ENCODE measurements at places on chromosomes 12 and 14.

- no peak for DNase-seq
Measured at GRCh38 chr12:52054231-52054832, 3.1 kb downstream of the NR4A1 start.

DNA sequence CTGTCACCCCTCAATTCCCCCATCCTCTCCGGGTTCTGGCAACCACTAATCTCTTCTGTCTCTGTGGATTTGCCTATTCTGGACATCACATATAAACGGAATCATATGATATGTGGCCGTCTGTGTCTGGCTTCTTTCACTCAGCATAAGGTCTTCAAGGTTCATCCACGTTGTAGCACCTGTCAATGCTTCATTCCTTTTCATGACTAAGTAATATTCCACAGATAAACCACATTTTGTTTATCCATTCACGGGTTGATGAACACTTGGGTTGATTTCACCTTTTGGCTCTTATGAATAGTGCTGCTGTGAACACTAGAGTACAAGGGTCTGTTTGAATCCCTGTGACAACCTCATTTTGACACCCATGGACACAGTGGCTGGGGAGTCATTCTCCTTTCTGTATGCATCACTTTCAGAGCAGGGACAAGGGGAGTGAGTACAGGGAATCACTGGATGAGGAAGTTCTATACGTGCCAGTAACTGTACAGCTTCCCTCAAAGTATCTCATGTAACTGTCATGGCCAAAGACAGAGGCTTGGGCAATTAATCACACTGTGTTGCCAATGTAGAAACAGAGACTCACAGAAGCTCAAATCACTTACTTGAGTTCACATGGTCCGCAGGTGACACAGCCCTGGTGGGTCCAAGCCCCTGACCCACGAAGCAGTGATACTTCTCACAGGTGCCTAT, 10.9 kb upstream of the TESC start:
- no peak for DNase-seq

GRCh38 chr14:21233457-21234076, 35.7 kb downstream of the HNRNPC start:
- DNase-seq: no peak

GRCh38 chr14:77240336-77240915, 30.6 kb downstream of the NGB start:
- no peak for DNase-seq

DNA sequence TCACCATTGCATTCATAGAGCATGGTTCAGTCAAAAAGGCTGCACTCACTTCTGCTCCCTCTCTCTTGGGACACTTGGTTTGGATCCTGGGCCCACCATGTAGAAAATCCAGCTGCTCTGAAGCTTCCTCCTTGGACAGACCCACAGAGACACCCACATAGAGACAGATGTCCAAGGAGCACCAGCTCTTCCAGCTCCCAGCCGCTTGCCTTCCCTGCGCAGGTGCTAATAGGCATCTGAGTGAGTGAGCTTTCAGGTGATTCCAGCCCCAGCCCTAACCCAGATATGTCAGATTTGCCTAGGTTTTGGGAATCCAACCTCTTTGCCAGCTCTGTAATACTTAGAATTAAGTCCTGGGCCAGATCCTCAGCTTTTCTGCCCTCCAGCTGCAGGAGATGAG, 38.6 kb downstream of the DLK1 start:
- no peak for DNase-seq

- DNase-seq: no peak
Measured at GRCh38 chr14:99322731-99323599, 51.0 kb upstream of the BCL11B start.

DNA sequence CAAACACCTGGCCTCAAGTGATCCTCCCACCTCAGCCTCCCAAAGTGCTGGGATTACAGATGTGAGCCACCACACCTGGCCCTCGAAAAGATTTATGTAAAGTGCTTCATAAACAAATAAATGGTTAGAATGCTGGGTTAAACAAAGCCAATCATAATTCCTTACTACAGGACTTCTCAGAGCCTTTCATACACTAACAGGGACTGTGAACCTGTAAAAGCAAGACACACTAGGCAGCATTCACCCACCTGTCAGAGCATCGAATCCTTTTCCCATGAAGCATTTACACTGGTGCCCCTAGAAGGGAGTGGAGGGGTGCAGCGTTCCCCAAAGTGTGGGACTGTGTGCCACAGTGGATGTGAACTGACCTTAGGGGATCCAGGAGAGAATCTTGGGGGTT, 29.5 kb downstream of the TRPV4 start:
- no peak for DNase-seq

GRCh38 chr14:93967637-93968250, 8.6 kb downstream of the ASB2 start:
- no peak for DNase-seq

DNA sequence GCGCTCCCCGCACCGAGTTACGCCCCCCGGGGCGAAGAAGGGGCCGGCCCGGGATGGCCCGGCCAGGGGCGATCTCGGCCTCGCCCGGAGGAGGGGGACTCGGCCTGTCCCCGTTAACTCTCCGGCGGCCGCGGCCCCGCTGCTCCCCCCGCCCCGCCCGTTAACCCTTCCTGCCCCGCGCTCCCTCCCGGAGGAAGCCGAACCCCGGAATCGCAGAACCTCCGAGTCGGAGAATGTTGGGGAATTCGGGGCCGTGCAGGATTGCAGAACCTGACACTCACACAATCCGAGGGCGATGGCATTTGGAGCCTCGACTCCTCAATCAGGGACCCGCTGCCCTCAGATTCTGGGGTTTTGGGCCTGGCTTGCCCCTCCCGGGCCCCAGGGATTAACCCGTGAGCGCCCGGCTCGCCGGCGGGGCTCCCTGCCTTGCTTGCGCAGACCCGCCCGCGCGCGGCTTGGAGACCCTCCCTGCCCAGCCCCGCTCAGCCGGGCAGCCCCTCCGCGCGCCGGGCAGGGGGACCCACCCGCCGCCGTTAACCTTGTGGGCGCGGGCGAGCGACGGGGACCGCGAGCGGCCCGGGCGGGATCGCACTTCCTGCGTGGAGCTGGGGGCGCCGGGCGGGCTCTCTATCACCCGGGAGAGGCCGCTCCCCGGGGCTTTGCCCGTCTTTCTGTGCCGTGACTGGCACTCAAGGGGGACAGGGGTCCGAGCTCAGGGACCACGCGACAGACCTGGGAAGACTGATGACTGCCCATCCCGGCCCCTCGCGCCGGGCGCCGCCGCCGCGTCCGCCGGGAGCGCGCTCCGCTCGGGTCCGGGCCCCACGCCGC, 18.8 kb downstream of the BEGAIN start:
- DNase-seq: no peak

DNA sequence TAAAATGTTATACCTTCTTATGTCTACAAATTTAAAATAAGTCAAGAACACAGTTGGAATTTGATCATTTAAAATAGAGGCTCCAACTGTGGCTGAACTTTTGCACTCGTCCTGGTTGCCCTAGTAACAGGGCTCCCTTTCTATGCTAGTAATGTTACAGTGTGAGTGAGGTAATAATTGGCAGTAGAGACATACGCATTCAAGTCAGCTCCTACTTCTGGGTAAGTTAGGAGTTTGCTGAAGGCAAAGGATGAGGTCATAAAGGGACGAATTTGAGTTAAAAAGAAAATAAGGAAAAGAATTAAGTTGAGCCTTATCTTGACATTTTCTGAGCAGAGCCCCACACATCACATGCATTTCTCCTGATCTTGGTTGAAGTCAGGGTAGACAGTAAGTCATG, 129.1 kb downstream of the TMEM117 start:
- DNase-seq: no peak

GRCh38 chr12:124397399-124397679, 102.4 kb downstream of the RFLNA start:
- no peak for DNase-seq

DNA sequence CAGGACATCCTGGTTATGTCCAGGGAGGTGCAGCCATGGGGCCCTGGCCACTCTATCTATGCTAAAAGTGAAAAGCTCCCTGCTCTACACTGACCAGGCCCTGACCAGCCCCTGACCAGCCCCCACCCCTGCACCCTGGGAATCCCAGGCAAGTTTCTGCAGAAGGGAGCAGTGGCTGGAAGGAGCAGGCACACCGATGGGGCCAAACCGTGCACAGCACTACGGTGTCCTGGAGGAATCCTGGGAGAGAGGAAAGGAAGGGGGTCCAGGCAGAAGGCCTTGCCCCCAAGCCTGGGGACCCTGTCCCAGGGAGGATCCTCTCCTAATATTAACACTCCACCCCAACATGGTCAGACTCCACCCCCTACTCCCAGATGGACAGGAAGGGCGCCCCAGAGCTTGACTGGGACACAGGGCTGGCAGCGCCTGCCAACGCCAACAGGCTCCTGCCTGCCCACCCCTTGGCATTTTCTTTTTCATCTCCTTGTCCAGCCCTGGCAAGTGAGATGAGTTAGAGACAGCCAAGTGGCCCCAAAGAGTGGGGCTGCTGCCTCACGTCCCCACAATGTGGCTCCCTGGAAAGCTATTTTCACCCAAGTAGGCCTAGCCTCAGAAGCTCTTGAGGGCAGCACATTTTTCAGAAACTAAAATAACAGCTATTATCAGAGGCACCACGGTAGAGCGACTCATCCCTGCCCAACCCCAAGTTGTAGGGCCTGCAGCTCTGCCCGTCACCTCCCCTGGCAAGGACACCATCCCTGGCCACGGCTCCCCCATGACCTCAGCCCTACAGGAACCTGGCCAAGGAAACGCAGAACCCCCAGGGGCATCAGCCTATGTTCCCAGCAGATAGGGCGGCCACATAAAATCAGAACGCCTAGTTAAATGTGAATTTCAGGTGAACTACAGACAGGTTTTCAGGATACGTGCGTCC, 82.6 kb downstream of the SCARB1 start:
- DNase-seq: no peak

- DNase-seq: no peak
Measured at GRCh38 chr12:41288142-41288811, 100.2 kb downstream of the PDZRN4 start.

GRCh38 chr14:45742187-45742586, 489.2 kb upstream of the MIS18BP1 start:
- DNase-seq: no peak

GRCh38 chr12:77919450-77919849, 88.8 kb downstream of the NAV3 start:
- DNase-seq: no peak

GRCh38 chr12:6620137-6620884, 13.1 kb upstream of the CHD4 start:
- DNase-seq: no peak

DNA sequence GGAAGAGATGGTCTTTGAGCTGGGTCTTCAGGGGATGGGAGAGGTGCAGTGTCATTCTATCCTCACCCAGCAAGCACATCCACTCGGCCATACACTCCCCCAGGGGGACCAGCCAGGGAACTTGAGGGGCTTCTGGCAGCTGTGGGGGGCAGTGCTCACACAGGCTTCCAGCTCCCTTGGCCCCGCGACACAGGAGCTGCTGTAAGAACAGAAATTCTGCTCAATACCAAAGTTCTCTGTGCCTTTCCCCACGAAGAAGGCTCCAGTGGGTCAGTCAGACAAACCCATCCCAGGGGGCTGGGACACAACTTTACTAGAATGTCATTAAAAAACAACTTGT, 289.1 kb upstream of the RTL1 start:
- no peak for DNase-seq

DNA sequence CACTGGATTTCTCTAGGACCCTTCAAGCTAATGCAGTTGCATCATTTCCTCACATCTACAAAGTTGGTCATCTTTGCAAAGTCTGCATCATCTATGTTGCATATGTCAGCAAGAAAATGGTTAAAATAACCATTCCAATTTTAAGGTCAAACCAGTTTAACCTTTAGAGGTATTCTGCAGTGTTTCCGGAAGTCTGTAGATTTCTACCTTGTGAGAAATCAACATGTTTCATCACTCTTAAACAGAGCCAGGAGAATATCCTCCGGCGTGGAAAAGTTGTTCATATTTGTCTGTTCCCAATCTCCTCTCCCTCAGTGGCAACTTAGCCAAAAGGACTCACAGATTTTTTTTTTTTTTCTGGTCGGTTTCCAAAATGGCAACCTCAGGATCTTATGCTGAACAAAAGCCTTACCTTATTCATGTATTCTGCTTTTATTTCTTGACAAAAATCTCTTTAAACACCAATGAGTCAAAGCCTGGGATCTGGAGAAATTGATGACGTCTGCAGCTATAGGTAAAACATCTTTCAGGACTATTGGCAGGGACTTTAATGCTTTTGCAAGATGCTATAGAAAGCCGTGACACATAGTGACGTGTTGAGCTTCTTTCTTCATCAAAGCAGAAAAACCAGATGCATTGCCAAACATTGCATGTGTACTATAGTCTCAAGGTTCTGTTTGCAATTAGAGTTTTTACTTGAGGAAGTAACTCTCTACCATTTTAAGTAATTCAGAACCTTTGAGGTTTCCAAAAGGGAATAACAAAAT, 16.0 kb upstream of the CDK17 start:
- DNase-seq: no peak

DNA sequence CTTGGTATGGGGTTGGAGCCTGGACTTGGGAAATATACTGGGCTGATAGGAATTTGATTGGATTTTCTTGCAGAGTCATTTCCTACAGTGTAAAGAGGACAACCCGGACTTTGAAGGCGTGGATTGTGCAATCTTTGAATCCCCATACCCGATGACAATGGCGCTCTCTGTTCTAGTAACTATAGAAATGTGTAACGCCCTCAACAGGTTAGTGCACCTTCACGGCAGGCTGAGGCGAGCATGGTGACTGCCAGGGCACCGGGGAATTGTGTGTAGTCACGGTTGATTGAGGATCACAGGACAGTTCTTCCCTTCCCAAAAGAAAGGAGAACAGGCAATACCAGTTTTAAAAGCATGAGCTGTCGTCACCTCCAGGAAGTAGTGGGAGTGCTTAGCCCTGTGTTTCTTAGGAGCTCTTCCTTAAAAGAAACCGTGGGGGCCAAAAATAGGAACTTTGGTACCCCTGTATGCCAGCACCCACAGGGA, 58.3 kb downstream of the ANAPC7 start:
- no peak for DNase-seq

DNA sequence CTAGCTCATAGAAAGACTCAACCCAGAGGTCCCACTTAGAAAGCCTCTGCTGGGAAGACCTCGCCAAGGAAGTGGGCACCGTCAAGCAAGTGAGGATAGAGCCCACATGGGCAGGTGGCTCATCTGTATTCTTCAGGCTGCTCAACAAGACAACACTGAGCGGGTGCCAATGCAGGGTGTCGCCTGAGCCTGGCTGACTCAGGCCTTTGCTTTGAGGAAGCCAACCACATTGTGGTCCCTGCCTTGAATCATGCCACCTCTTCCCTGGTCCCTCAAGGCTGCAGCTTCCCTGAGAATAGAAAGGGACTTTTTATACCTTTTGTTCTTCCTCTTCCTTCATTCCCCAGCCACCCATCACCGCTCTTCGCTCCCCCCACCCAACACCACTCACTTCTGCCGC, 2.1 kb upstream of the RNASE13 start:
- DNase-seq: no peak

- no peak for DNase-seq
Measured at GRCh38 chr14:80269353-80269925, 58.1 kb upstream of the DIO2 start.

DNA sequence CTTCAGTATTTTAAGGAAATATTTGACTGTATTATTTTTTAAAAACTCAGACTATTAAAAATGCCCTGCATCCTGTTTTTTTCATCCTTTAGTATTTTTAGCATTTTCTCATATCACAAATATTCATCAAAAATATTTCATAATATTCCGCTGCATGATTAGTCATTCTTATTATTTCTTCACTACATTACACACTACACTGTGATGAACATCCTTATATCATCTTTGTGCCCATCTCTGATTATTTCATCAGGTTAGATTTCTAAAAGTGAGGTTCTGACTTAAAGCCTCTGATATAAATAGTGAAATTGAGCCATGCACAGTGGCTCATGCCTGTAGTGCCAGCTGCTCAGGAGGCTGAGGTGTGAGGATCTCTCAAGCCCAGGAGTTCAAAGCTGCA, 8.1 kb downstream of the COCH start:
- DNase-seq: no peak

All from SK-N-MC (cell line).